Uterine smooth muscle cell (primary cell): ENCODE measurements at places on chromosomes 3 and 15. TPM values are rescaled to one million over a fixed set of nuclear protein-coding genes. Genes with fewer than 3 reads are reported as not detected.

The SLC22A13 gene
- total RNA-seq: 0.22 and 0.25 TPM in 2 replicates

The C3orf22 gene
- not detected in 2 replicates for total RNA-seq

The CCR2 gene
- not detected in 2 replicates for total RNA-seq

The IL17RB gene
- total RNA-seq: 0.11 and 0.12 TPM in 2 replicates

The SLC2A2 gene
- total RNA-seq: not detected in 2 replicates

The IMPG2 gene
- total RNA-seq: 0.25 and 0.44 TPM in 2 replicates

The TIMP4 gene
- total RNA-seq: 5.1 and 5.6 TPM in 2 replicates

The AVEN gene
- total RNA-seq: 28.9 and 37.0 TPM in 2 replicates

The WWTR1 gene
- total RNA-seq: 24.1 and 24.5 TPM in 2 replicates

The NGRN gene
- total RNA-seq: 71.2 and 76.0 TPM in 2 replicates

The DAZL gene
- total RNA-seq: not detected in 2 replicates
